ENCODE measurements at places on chromosomes 1 and 21.
A peak's percentile ranks its signal among the peaks of the same experiment; 100 is the strongest.

- DNase-seq: no peak
These were observed 8.0 kb downstream of the LMO4 start for GRCh38 chr1:87336623-87337067.

DNA sequence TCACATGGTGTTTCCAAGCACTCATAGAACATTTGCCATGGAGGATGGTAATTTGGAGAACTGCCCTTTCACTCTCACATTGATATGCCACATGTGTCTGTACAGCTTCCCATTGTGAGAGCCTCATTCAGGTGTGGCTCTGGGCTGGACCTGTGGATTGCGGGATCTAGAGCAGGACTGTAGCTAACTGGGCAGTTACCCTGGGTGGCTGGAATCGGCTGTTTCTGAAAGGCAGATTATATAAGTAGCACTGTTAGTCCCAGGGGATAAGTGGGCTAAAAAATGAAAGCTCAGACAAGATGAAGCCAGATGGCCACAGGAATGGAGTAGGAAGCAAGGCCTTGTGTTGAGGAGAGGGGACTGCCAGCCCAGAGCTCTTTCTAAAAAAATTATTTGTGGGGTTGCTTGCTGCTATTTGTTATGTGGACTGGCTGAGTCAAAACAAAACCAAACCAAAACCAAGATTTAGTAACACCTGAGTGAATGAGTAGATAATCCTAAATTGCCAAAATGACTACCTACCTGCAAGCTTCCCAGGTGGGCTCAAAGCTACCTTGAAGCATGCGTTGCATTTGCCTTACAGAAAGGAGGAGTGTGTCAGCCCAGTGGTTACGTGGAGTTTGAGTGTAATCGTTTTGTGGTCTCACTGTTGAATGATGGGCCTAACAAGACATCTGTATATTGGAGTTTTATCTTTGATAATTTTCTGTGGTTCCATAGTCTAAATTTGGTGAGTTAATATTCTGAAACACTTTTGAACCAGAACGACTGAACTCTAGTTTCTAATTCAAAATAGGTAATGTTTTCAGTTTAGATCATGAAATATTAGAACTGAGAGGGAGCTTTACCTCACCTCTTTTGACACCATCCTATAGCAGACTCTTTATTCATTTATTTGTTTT lies 58.0 kb downstream of the SDCCAG8 start:
- DNase-seq: peak; percentile 36

DNA sequence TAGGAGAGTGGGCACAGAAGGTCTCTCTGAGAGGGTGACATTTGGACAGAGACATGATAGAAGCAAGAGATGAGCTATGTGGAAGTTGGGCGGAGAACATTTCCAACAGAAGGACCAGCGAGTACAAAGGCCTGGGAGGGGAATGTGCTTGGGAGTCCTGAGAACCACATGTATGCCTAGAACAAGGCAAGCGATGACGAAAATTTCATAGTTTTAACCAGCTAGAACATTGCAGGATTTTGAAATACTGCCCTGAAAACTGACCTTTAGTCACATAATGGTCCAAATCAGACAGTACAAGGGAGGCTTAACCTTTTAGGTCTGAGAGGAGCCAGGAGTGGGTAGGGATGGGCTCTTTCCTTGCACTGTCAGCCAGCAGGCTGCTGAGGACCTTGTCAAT lies 68.0 kb downstream of the MRPS6 start:
- no peak for DNase-seq

- no peak for DNase-seq
These were observed 111.8 kb downstream of the POU2F1 start for GRCh38 chr1:167332503-167332902.

GRCh38 chr1:13682444-13682843 lies 17.5 kb upstream of the PRDM2 start:
- DNase-seq: no peak

DNA sequence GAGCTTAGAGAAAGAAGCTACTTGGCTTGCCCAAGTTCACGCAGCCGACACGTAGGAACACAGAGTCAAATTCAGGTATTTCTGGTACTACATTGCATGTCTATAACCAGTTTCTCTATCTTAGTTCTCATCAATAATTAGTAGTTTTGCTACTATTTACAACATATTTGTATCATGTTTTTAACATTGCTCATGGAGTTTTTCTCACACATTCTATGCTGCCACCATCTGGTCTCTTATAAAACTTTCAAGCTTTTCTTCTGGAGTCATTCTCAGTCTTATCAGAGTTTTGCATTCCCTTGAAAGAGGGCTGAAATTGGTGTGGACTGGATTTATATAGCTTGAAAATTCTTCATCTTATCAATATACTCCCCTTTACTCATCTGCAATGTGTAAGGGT lies 118.8 kb upstream of the PALMD start:
- no peak for DNase-seq

DNA sequence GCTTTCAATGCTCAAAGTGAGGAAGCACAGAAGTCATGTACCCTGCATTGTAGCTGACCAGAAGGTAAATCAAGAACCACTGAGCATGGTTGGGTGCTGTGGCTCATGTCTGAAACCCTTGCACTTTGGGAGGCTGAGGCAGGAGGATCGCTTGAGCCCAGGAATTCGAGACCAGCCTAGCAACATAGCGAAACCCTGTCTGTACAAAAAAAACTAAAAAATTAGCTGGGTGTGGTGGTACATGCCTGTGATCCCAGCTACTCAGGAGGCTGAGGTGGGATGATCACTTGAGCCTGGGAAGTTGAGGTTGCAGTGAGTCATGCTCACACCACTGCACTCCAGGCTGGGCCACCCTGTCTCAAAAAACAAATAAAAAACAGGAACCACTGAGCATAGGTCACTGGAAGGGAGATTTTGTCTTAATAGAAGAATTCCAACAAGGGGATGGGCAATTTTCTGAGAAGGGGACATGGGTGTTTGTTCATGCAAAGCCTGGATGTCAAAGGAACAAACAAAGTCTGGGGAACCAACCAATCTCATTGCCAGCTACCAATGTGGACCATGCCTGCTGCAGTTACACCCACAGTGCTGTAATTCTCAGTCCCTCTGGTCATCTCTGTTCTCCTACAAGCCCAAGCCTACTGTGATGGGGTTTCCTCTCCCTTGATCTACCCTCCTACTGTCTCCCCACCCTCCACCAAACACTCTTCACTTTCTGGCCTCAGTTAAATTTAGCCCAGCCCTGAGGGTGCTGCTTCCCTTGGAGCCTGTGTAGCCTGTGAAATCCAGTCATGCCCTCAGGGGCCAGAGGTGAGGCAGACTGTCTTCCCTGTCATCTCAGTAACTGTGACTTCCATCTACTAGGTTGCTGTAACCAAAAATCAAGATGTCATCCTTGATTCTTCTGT lies 47.9 kb downstream of the ELF3 start:
- DNase-seq: no peak

GRCh38 chr1:15531003-15531402 lies 4.4 kb downstream of the DNAJC16 start:
- DNase-seq: no peak

GRCh38 chr1:10827377-10828333 lies 31.2 kb upstream of the CASZ1 start:
- no peak for DNase-seq

- DNase-seq: no peak
These were observed 1.5 kb downstream of the MLLT11 start for GRCh38 chr1:151061704-151062103.

DNA sequence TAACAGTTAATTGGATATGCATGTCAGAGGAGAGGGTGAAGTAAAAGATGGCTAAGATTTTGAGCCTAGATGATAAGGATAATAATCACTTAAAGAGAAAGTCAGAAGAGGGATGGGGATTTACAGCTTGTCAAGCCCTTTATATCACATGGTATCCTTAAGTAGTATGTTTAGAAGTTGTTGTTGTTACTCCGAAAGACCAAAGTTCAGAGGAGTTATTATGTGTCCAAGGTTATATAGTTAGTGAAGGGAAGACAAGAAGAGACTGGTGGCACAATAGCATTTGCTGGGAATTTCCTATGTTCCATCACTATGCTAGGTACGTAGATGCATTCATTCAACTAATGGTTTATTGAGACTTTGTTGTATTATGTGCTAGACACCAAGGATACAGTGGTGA lies 30.8 kb upstream of the AGO1 start:
- DNase-seq: no peak

DNA sequence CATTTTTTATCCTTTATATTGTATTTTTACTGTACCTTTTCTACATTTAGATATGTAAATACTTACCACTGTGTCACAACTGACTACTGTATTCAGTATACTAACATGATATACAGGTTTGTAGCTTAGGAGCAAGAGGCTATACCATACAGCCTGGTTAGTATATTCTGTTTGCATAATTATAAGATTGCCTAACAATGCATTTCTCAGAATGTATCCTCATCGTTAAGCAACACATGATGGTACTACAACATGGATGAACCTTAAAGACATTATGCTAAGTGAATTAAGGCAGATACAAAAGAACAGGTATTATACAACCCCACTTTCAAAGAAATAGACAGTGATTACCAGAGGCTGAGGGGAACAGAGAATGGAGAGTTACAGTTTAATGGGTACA lies 62.7 kb downstream of the RUSC1 start:
- DNase-seq: no peak

GRCh38 chr1:103194060-103194459 lies 85.7 kb upstream of the COL11A1 start:
- no peak for DNase-seq

DNA sequence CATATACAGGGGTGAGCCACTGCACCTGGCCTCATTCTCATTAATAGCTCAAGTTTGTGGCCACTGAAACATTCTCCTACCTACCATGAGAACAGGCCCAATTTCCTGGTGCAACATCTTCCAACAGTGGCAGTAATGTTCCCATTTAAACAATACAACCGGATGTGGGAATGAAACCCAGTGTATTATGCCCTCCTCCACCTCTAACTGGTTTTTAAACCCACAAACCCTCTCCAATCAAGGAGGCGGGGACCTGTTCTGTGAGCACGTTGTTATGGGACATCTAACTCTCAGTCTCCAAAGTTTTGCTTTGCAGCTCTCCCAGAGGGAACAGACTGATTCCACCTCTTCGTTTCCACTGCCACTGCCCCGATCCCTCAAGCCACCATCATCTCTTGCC lies 2.6 kb downstream of the CTNNBIP1 start:
- DNase-seq: no peak

GRCh38 chr1:234619794-234620247 lies 9.8 kb upstream of the IRF2BP2 start:
- no peak for DNase-seq

GRCh38 chr1:87004857-87005256 lies 90.4 kb downstream of the HS2ST1 start:
- DNase-seq: no peak

GRCh38 chr1:85570446-85571180 lies 9.9 kb upstream of the CCN1 start:
- no peak for DNase-seq

GRCh38 chr1:69523032-69523431 lies 44.7 kb upstream of the LRRC7 start:
- DNase-seq: no peak

- no peak for DNase-seq
These were observed 71.6 kb downstream of the USP25 start for GRCh38 chr21:15801352-15801863.

GRCh38 chr1:225822655-225823403 lies 12.9 kb downstream of the EPHX1 start:
- DNase-seq: no peak

DNA sequence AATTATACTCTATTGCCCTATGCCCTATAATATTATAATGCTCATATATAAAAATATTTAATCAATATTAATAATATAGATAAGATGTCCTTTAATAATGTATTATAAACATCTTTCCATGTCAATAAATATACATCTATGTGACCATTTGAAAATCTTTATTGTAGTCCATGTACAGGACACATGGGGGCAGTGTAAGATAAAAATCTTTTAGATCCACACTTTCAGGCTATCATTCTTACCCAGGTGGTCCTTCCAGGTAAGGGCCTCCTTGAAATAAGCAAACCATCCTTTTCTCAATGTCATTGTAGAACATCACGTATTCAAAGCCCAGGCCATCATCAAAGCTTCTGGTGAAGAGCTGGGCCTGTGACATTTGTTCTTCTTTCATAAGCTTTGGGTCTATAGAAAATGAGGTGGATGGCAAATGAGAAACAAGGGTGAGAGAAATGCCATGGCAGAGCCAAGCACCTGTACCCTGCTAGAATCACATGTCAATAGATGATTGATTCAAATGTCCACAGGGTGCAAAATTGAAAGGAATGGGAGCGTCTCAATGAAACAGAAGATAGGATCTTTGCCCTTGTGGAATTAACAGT lies 20.2 kb downstream of the THEM4 start:
- peak; percentile 24 for DNase-seq

GRCh38 chr21:25175938-25176337 lies 431.3 kb downstream of the MRPL39 start:
- DNase-seq: no peak

GRCh38 chr1:3038571-3039181 lies 17.4 kb downstream of the ACTRT2 start:
- no peak for DNase-seq

GRCh38 chr1:63967901-63968300 lies 194.1 kb downstream of the ROR1 start:
- DNase-seq: no peak
